ENCODE measurements at places on chromosomes 12 and 14. TPM values are rescaled to one million over a fixed set of nuclear protein-coding genes. Genes with fewer than 3 reads are reported as not detected.

GRCh38 chr14:68012871-68013270 lies 193.3 kb downstream of the RAD51B start:
- H3K36me3 ChIP-seq, result no peaks in the 10 kb centered on the region
- H3K4me3 ChIP-seq, result no peak overlapping the region
- H3K4me1 ChIP-seq, result no peaks in the 10 kb centered on the region
- DNase-seq, result no peak
- no peak overlapping the region for H3K27ac ChIP-seq

DNA sequence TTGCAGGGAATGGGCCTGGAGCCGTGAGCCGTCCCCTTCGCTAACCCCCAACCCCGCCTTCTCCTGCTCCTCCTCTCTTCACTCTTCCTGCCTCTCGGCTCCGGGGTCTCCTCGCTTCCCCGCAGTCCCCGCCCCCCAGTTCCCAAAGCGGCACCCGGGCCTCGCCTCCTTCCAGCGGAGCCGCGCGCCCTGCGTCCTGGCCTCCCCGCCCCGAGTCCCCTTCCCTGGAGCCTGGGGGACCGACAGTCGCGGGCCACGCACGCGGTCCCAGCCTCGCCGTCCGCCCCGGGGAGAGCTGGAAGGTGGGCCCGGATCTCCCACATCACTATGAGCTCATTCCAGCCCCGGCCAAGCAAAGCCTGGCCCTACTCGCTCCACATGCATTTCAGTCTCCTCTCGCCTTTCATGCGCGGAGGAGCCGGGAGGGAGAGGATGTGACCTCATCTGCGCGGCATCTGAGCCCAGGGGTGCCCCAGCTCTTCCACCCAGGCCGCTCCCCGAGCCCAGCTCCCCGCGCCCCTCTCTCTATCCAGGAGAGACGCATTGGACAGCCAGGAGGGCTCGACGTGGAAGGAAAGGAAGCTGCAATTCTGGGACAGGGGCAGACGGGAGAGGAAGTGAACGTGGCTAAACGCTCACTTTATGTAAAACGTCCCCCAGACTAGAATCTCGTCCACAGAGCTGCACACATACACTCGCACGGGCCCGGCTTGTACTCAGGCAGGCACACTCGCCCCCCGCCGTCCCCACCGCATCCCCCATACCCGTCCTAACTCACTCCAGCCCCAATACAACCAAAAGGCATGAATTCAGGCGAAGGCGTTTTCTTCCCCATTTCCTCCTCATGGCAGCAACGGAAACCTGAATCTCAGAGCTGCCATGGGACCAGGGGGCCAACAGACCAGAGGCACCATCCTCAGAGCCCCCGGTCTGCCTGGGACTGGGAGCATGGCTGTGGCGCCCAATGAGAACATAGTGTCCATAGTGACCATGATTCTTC lies 108.7 kb upstream of the CCND2 start:
- H3K27me3 ChIP-seq, result no peaks in the 10 kb centered on the region
- DNase-seq, result peak; percentile 81
- peak overlapping the region; percentile 94 for H3K27ac ChIP-seq
- H3K4me1 ChIP-seq, result peaks cover 53% of the 10 kb centered on the region
- peak overlapping the region; percentile 85 for H3K4me3 ChIP-seq

- no peak overlapping the region for H3K4me3 ChIP-seq
- no peaks in the 10 kb centered on the region for H3K36me3 ChIP-seq
- peaks cover 9% of the 10 kb centered on the region for H3K4me1 ChIP-seq
- no peak overlapping the region for H3K27ac ChIP-seq
- no peak for DNase-seq
- H3K27me3 ChIP-seq, result no peaks in the 10 kb centered on the region
Measured at GRCh38 chr14:105534586-105534985, 8.2 kb downstream of the TMEM121 start.

DNA sequence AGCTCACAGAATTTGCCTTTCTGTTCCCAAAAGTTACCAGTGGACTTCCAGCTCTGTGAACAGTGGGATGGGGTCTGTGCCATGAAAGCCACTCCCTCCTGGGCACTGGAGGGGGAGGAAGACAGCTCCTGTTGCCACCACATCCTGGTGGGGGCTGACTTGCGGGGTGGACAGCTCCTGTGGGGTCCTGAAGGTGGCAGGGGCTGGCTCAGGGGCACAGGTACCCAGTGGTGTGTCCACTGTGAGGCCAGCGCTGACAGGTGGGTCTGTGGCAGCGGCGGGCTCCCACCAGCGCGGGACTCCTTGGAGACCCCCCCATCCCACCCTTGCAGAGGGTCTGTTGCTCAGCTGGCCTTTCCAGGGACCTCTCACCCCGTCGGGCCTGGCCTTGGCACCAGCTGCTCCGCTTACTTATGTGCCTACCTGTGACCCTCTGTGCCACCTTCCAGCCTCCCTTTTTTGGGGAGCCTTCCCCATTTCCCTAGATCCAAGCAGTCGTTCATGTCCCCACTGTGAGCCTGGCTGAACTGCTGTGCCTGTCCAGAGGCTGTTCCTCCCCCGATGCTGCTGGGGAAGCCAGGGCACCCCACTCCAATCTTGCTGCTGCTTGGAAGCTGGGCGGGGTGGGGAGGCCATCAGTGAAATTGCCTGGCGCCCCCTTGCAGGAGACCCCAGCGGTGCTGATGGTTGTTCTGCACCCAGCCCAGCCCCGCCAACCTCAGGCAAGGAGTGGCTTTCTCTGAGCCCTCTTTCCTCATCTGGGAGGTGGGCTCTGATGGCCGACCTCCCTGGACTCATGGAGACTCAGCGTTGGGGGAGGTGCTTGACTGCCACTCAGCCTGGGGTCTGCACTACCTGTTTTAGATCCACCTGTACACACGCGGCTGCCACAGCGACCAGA lies 2.2 kb downstream of the TEDC1 start:
- H3K4me1 ChIP-seq, result peaks cover 17% of the 10 kb centered on the region
- no peaks in the 10 kb centered on the region for H3K27me3 ChIP-seq
- H3K36me3 ChIP-seq, result peaks cover 4% of the 10 kb centered on the region

DNA sequence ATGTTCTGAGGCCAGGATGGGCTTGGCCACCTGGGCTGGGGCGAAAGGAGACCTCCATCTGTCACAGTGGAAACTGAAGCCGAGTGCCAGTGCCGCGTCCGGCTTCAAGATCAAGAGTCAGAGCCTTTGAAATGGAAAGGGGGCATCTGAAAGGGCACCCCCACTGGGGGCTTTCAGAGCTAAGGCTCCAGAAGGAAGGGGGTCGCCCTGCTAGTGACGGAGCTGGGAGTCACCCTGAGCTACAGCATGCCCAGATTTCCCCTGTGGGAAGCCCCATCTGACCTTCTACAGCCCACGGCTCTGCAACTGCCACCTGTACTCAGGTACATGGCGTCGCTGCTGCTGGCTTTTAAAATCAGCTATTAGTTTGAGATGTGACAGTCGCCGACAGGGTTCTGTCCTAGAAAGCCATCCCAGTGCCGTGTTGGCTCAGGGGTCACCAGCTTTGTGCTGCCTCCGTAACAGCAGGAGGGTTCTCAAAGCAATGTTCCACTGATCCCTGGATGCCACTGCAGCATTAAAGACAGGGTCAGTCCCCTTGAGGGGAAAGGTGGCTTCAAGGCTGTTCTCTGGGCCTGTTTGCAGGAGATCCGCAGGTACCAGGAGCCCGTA lies 31.5 kb downstream of the CCNK start:
- H3K27me3 ChIP-seq, result no peaks in the 10 kb centered on the region
- no peak overlapping the region for H3K4me3 ChIP-seq
- H3K36me3 ChIP-seq, result peaks cover 9% of the 10 kb centered on the region
- DNase-seq, result no peak

GRCh38 chr12:70508178-70508577 lies 129.1 kb downstream of the PTPRB start:
- H3K36me3 ChIP-seq, result no peaks in the 10 kb centered on the region
- H3K4me3 ChIP-seq, result no peak overlapping the region
- H3K27me3 ChIP-seq, result peaks cover 2% of the 10 kb centered on the region
- no peaks in the 10 kb centered on the region for H3K4me1 ChIP-seq
- DNase-seq, result no peak
- H3K27ac ChIP-seq, result no peak overlapping the region

GRCh38 chr12:117972301-117972700 lies 3.5 kb upstream of the KSR2 start:
- no peaks in the 10 kb centered on the region for H3K36me3 ChIP-seq
- no peak for DNase-seq
- peaks cover 52% of the 10 kb centered on the region for H3K27me3 ChIP-seq
- H3K4me3 ChIP-seq, result no peak overlapping the region
- no peak overlapping the region for H3K27ac ChIP-seq
- H3K4me1 ChIP-seq, result peaks cover 8% of the 10 kb centered on the region

- H3K36me3 ChIP-seq, result peaks cover 29% of the 10 kb centered on the region
- H3K27ac ChIP-seq, result peak within 1 kb of the TSS; percentile 77
- H3K27me3 ChIP-seq, result no peaks in the 10 kb centered on the region
- H3K4me1 ChIP-seq, result peaks cover 52% of the 10 kb centered on the region
- DNase-seq, result peak; percentile 90
- H3K4me3 ChIP-seq, result peak within 1 kb of the TSS; percentile 87
Measured at GRCh38 chr12:104303538-104304151, at the start of gene EID3. TSS of gene EID3 (plus strand) at chr12:104303739. CDS start at chr12:104303935, 196 bp downstream.

DNA sequence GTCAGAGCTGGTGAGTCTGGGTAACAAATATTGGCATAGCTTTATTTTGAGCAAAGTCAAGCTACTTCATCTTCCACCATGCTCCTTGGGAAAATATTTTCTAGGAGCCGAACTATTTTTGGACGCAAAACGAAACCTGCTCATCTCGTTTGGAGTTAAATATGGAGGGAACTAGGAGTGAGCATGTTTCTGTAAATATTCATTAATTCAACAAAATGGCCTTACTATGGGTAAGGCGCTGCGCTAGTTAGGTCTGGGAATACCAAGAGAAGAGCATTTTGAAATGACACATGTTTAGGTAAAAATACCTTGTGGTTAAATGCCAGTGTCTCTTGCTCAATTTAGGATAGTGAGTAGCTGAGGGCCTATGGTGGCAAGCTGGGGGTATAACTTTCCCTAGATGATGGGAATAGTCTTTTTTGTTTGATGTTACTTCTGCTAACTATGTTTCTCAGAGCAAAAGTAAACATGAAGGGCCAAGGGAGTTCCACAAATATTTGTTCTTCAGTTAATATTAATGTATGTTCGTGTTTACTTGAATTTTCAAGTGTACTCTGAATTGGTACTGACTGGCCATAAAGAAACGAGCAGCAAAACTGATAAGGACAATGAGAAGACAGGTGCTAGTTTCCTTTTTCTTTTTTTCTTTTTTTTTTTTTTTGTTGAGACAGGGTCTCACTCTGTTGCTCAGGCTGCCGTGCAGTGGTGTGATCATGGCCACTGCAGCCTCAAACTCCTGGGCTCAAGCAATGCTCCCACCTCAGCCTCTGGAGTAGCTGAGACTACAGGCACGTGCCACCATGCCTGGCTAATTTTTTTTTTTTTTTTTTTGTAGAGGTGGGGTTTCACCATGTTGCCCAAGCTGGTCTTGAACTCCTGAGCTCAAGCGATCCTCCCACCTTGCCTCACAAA lies 77.7 kb downstream of the MAP1LC3B2 start:
- no peak for DNase-seq
- no peak overlapping the region for H3K27ac ChIP-seq
- H3K4me3 ChIP-seq, result no peak overlapping the region

- H3K27me3 ChIP-seq, result no peaks in the 10 kb centered on the region
- no peak overlapping the region for H3K4me3 ChIP-seq
- no peak overlapping the region for H3K27ac ChIP-seq
- H3K4me1 ChIP-seq, result peaks cover 16% of the 10 kb centered on the region
Measured at GRCh38 chr14:54689928-54690327, 123.0 kb downstream of the SAMD4A start.

- peaks cover 21% of the 10 kb centered on the region for H3K4me1 ChIP-seq
- no peak overlapping the region for H3K4me3 ChIP-seq
- no peak for DNase-seq
- H3K27me3 ChIP-seq, result no peaks in the 10 kb centered on the region
Measured at GRCh38 chr14:53183056-53183455, 29.9 kb upstream of the DDHD1 start.

DNA sequence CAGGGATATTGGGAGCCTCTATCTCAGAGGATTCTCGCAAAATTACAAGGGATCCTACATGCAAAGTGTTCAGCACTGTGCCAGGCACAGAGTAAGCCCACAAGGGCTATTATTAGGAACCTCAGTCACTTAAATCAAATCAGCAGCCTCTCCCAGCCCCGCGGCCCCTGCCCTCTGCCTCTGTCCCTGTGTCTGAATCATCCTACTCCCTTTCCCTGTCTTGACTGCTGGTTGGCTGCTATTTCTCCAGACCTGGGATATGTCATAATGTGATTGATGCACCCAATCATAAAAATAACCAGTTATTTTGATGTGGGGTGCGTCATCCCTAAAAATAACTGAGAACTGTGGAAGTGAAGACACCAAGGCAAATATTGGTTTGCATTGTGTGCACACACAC lies 176.3 kb downstream of the KSR2 start:
- no peak for DNase-seq
- no peaks in the 10 kb centered on the region for H3K4me1 ChIP-seq
- H3K27ac ChIP-seq, result no peak overlapping the region
- H3K36me3 ChIP-seq, result no peaks in the 10 kb centered on the region

DNA sequence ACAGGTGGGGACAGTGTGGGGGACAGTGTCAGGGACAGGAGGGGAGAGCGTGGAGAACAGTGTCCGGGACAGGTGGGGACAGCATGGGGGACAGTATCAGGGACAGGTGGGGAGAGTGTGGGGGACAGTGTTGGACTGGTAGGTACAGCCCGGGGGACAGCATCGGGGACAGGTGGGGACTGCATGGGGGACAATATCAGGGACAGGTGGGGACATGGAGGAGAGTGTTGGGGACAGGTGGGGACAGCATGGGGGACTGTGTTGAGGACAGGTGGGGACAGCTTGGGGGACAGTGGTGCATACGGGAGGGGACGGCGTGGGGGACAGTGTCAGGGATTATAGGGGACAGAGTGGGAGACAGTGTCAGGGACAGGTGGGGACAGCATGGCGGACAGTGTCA lies 212.3 kb downstream of the TMEM121 start:
- H3K4me3 ChIP-seq, result no peak overlapping the region
- H3K27me3 ChIP-seq, result no peaks in the 10 kb centered on the region
- no peak for DNase-seq
- no peak overlapping the region for H3K27ac ChIP-seq
- H3K4me1 ChIP-seq, result no peaks in the 10 kb centered on the region
- H3K36me3 ChIP-seq, result no peaks in the 10 kb centered on the region

DNA sequence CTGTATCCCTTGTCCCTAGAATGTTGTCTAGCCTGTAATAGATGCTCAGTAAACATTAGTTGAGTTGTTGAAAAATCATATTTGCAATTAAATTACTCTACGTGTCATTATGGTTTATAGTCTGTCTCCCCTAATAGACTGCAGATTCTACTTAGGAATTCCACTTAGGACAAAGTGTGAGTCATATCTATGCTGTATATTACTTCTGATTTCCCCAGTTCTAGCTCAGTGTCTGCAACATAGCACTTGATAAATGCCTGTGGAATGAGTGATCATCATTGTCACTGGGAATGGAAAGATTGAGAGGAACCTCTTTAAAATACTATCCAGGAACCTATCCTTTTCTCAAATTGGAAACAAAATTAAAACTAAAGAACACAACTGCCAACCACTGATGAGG lies 99.3 kb downstream of the TBX5 start:
- no peaks in the 10 kb centered on the region for H3K36me3 ChIP-seq
- no peaks in the 10 kb centered on the region for H3K27me3 ChIP-seq
- no peak overlapping the region for H3K4me3 ChIP-seq
- no peak for DNase-seq

- peak overlapping the region; percentile 69 for H3K4me3 ChIP-seq
- H3K4me1 ChIP-seq, result peaks cover 22% of the 10 kb centered on the region
- no peak for DNase-seq
Measured at GRCh38 chr12:65825183-65825506, 862 bp downstream of the HMGA2 start.

LMO3 gene
- total RNA-seq, result not detected

RNU4-1 gene
- 1,294 TPM for total RNA-seq

NOXRED1 gene
- total RNA-seq, result 0.30 TPM

TAS2R13 gene
- total RNA-seq, result not detected

PIWIL1 gene
- not detected for total RNA-seq

ALDH1L2 gene
- total RNA-seq, result 14.3 TPM

LRR1 gene
- 47.7 TPM for total RNA-seq

CPSF2 gene
- total RNA-seq, result 103 TPM
